IPS DF 6.9 (cell line): ENCODE measurements at places on chromosomes 11 and 22.

GRCh38 chr11:120128392-120129119, 9.4 kb downstream of the TRIM29 start:
- DNase-seq = no peak

- DNase-seq = no peak
Measured at GRCh38 chr11:31810779-31811647, at the start of gene PAX6. Gene PAX6 (minus strand): TSS chr11:31811322. CDS start chr11:31806411, 4,911 bp downstream.

- DNase-seq = no peak
Measured at GRCh38 chr22:31102441-31103081, 4.8 kb downstream of the SELENOM start.

- DNase-seq = no peak
Measured at GRCh38 chr11:67614730-67615714, 8.3 kb downstream of the NDUFV1 start.

- DNase-seq = no peak
Measured at GRCh38 chr11:111785886-111786412, 19.8 kb upstream of the PPP2R1B start.

GRCh38 chr11:75475767-75476650, 43.0 kb upstream of the KLHL35 start:
- DNase-seq = no peak

DNA sequence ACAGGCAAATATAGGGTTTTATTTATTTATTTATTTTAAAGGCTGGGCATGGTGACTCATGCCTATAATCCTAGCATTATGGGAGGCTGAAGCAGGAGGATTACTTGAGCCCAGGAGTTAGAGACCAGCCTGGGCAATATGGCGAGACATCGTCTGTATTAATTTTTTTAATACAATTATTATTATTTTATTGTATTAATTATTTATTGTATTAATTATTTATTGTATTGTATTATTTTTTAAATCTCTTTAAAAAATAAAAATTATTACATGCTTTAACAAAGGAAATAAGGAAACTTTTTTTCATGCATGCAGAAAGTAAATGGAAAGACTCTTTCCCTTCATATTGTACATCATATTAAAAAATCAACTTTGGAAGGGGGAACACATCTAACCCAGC, 3.5 kb downstream of the SCN3B start:
- no peak for DNase-seq

DNA sequence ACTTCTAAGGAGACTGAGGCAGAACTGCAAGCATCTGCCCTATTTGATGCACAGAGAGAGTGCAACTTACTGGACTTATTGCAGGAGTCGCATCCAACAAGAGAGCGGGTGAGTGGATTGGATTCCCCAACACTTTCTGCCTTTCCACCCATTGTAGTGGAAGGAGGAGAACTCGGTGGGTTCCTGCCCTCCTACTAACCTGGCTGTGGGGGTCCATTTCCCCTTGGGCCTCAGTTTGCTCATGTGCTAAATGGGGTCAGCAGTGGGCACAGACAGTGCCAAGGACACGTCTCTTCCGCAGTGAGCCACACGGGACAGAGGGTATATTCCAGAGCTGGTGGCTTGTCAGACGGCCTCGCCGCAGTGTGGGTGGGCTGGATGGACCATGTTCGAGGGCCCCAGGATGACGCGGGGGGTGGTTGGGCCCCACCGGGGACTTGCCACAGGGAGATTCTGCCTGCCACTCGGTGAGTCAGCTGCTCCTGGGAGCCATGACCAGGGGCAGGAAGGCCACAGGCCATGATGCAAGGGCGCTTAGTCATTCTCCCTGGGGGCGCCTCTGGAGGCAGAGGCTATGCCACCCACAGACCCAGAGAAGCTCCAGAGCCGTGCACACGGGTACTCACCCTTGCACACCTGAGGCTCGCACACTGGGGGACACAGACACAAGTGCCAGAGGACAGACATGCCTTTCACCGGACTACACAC, 8.2 kb downstream of the ALX4 start:
- DNase-seq = no peak

DNA sequence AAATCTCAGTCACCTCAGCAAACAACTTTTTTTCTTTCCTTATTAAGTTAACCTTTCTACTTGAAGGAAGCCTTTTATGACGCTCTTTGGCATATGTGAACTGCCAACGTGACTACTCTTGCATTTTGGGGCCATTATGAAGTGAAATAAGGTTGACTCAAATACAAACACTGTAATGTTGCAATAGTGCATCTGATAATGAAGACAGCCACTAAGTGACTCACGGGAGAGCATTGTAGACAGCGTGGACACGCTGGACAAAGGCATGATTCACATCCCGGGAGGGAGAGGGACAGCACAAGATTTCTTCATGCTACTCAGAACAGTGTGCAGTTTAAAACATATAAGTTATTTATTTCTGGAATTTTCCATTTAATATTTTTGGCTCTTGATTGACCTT, 560.8 kb downstream of the ETS1 start:
- DNase-seq = no peak
